ENCODE measurements at places on chromosomes 2 and 18.

DNA sequence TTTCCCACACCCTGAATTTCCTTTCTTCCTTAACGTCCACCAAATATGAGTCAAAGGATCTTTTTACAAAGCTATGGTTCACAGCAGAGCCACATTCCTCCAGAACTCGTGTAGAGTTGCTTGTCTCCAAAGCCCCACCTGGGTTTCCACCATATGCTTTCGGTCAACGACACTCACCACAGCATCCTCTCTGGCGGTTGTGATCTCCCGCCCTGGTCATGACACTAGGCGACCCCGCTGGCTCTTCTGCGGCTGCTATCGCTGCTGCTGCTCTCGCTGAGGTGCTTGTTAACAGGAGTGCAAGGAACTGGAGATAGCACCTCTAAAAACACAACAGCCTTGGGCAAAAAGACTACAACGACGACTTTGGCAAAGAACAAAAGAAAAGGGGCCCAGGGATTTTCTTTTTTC is 340 bp downstream of the SLC40A1 start:
- no peak for DNase-seq

DNA sequence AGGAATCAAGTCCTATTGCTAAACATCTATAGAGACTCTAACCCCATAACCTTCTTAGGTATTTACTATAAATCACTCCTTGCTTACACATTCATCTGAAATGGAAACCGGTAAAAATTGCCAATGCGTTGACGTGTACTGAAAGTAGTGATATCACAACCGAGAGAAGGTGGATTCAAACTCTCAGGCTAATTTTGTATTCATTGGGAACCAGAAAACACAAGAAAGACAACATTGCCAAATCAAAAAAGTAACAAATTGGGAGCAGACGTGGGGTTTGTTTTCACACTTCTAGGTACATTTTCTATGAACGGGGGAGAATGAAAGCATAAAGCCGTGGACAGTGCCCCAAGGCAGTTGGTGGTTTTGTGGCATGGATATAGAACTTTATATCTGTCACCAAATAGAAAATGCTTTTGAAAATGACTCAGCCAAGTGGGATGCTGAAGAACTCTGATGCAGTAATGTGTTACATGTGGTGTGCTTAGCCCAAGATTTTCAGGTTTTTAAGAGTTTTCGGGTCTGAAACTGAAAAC is 155.1 kb upstream of the RASGRP3 start:
- no peak for DNase-seq

DNA sequence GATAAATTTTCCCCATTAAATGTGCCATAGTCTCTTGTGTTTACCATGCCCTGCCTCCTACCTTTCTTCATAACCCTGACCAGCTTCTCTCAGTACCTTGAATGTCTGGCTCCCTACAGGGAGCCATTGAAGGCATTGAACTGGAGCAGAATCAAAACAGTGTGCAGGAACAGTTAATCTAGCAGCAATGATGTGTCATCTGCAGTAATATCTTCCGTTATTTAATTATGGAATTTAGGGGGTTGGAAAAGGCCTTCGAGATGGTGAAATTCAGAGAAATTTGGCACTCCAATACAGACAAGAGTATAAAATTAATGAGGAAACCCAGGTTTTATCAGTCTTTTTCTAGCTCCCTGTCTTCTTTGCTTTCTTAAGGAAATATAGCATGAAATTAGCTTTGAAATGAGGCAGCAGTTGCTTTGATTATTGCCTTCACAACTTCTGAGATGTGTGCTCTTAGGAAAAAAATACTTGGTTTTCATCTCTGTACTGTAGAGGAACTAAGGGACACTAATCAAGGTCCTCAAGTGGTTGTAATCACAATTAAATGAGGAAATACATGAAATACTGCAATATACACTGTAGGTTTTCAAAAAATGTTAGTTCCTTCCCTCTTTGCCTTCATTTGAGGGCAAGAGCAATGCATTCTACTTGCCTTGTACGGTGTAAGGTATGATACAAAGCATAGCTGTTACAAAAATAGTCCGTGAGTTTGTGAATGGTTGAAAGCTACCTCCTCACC is 369.1 kb downstream of the SETBP1 start:
- DNase-seq: no peak

DNA sequence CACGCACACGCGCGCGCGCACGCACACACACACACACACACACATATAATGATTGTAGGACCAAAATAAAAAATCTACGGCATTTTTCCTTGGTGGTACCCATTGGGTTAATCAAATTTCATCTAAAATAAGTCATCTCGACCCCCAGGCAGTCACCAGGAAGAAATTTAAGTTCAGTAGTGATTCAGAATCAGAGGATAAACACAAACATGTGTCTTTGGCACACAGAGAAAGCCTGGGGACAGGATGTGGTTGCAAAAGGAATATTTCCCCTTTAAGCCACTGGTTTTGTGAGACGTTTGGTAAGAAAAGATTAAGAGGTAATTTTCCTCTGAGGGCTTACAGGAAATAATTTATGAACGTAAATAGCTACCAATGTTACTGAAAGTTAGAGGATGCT is 171.6 kb upstream of the PIEZO2 start:
- DNase-seq: no peak

DNA sequence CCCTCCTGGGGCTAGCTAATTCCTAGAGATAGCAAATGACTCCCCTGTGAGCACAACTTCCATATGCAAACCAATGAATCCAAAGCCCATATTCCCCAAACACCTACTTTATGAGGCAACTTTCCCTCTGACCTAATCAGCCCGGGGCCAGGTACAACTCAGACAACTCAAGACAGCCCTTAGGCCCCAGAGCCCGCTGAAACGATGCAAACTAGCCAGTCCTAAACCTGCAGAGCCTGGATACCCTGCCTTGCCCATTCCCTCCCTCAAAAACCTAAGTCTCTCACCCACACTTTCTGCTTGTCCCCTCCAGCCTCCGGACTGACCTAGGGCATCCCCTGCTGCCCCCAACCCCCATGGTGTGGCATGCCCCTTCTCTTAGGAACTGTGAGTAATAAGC is 142.8 kb downstream of the ACTR3 start:
- DNase-seq: no peak

- no peak for DNase-seq
These were observed 7.1 kb downstream of the PPP1R1C start for GRCh38 chr2:181992776-181993175.

GRCh38 chr2:178345951-178346350 is 105.0 kb downstream of the PRKRA start:
- DNase-seq: no peak

- no peak for DNase-seq
These were observed 96.2 kb downstream of the TPO start for GRCh38 chr2:1509271-1510065.

DNA sequence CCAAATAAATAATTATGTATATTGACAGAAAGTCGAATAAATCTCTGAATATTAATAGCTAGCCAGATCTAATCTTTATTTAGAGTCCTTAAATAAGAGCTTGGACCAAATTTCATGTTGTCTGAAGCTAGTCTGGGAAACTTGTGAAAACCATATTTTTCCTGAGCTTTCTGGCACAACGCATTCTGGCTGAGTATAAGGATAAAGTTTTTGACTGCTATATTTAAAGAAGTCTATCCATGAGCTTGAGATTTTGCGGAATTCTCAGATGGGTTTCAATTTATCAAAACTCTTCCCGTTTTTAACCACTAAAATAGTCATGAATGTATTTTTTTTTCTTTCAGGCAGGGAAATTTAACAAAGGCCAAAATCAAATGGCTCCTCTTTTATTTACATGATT is 23.8 kb downstream of the FAP start:
- no peak for DNase-seq

GRCh38 chr2:219631406-219631891 is 4.0 kb downstream of the SLC4A3 start:
- no peak for DNase-seq

DNA sequence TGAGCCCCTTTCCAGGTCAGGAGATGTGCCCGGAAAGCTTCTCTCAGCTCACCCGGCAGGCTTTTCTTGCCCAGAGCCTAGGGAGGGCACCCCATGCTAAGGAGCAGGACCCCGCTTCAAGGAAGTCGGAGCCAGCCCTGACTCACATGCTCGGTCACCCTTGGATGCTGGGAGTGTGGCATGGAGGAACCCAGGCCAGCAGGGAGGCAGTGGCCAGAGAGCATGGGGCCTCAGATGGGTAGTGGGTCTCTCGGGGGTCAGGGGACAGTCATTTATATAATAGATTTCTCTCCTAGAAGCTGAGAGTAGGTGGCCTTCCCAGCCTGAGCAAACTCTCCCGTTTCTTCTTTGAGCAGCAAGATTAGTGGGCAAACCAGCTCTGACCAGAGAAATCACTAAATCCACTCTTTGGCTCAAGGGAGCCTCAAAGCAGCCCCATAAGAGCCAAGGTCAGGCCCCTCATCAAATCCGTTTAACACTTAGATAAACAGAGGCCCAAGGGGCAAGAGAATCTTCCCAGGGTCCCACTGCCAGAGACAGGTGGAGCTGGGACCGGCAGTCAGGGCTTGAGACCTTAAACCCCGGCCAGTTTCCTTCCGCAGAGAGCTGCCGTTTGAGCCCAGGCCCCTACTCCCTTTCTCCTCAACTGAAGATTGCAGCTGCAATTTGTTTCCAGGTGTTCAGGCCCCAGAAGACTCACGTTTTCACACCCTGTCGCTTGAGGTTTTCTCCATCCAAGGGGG is 113.1 kb downstream of the CYP26B1 start:
- DNase-seq: no peak

DNA sequence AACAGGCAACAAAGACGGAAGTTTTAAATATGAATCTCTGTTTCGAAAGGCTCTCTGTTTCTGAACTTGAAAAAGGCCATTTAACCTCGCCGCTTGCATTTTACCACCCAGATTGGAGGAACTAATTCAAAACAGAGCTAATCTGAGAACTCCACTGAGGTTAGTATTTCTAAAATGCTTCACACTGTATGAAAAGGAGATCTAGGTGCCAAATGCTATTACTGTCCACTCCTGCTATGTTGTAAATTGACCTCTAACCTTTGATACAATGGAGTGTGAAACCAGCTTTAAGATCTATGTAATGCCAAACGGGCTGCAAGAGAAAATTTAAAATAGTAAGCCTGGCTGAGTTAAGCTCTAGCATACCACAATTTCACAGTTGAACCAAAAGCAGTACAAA is 364.5 kb downstream of the IRS1 start:
- DNase-seq: no peak

- no peak for DNase-seq
These were observed 40.5 kb upstream of the GAREM1 start for GRCh38 chr18:32511147-32511546.

- no peak for DNase-seq
These were observed 312.9 kb downstream of the MYCN start for GRCh38 chr2:16253291-16253690.

GRCh38 chr2:184037273-184037672 is 561.1 kb upstream of the ZNF804A start:
- DNase-seq: no peak

- DNase-seq: no peak
These were observed 266.7 kb upstream of the MGAT5 start for GRCh38 chr2:133986881-133987795.

- no peak for DNase-seq
These were observed 2010.4 kb upstream of the LRRTM1 start for GRCh38 chr2:82314836-82315472.

GRCh38 chr18:12839526-12840196 is 44.4 kb downstream of the PTPN2 start:
- DNase-seq: no peak

DNA sequence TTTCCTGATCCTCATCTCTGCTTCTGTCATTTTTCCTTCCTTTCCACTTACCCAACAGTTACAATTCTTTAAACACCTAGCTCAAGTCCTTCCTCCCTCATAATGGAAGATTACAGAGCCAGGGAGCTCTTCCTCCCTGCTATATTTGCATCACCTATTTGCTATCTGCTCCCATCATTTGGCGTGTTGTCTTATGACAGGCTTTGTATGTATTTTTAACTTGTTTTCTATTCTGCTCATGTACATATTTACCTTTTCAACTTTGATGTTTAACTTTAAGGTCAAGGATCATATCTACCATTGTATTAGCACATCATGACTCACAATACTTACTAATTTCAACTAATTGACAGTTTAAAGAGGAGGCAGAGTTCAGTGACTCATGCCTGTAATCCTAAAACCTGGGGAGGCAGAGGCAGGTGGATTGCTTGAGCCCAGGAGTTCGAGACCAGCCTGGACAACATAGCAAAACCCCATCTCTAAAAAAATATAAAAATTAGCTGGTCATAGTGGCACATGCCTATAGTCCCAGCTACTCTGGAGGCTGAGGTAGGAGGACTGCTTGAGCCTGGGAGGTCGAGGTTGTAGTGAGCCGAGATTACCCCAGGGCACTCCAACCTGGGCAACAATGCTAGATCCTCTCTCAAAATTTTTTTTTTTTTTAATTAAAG is 308.0 kb upstream of the STON1 start:
- no peak for DNase-seq

- no peak for DNase-seq
These were observed 6.5 kb downstream of the NBAS start for GRCh38 chr2:15554525-15555218.

DNA sequence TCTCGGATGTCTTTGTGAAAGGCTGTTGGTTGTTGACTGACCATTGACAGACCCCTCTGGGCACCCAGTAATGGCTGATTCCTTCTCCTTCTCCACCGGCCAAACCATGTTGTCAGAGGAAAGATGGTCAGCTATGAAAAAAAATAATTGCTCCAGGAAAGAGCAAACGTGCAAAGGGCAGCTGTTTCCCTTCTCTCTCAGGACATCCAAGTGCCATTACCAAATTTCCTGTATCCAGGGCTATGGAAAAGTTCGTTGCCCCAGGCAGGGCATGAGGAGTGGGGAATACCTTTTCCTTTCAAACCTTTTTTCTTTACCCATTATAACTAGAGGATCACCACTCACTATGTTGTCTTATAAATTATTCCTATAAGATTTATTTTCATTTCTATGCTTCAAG is 321.5 kb upstream of the HNRNPA3 start:
- no peak for DNase-seq

GRCh38 chr2:37324786-37325624 is at the start of gene PRKD3:
Gene PRKD3, minus strand, starts transcription at chr2:37324833. Its CDS starts 8,309 bp downstream, at chr2:37316524.
- DNase-seq: peak; percentile 50

- no peak for DNase-seq
These were observed 17.8 kb upstream of the RBBP8 start for GRCh38 chr18:22915337-22915736.

- DNase-seq: no peak
These were observed 226.7 kb downstream of the TTC32 start for GRCh38 chr2:19675003-19675629.

GRCh38 chr2:98478088-98478551 is 33.5 kb downstream of the INPP4A start:
- no peak for DNase-seq

DNA sequence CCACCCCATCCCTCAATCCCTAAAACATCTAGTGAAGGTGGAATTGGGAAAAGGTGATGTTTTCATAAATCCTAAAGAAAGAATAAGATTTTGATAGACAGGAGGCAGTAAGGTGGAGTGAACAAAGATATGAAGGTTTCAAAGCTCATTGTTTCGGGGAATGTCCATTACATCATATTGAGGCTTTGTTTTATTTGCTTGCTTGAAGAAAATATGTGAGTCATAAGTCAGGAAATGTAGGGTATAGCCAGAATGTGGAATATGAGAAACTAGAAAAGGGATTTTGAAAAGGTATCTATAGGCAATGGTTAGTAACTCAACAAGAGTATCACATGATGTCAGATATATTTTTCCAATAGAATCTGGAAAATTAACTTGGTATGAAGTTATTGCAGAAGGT is 1178.5 kb upstream of the ACVR2A start:
- DNase-seq: no peak

GRCh38 chr2:48066000-48066399 is 159.7 kb upstream of the FBXO11 start:
- no peak for DNase-seq

GRCh38 chr2:100267751-100268150 is 54.5 kb downstream of the LONRF2 start:
- no peak for DNase-seq

- DNase-seq: no peak
These were observed 72.6 kb downstream of the CTAGE1 start for GRCh38 chr18:22344908-22345670.

All from H54 (cell line).